ENCODE measurements at places on chromosomes 1 and 21. TPM values are rescaled to one million over a fixed set of nuclear protein-coding genes. Genes with fewer than 3 reads are reported as not detected.

The OVAAL gene
- total RNA-seq, result not detected

The LIX1L gene
- total RNA-seq, result 20.3 TPM

DNA sequence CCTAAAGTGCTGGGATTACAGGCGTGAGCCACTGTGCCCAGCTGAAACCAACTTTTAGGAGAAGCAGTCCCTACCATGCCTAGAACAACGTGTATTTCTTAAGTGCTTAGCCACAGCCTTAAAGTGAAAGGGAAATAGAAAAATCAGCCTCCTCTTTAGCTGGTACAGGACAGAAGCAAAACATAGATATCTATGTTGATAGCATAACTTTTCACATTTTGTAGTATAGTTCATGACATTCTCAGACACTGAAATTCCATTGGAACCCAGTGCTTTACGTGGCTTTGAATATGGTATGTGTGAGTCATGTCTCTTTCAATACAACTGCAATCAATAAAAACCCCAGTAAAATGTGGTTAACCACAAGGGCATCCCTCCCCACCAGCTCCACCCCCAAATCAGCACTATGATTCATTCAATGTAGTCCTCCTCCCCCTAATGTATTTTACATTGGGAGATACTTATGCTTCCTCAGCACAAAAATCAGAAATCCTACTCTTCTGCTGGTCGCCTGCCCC lies 32.1 kb downstream of the TGFB2 start:
- no peak for DNase-seq

DNA sequence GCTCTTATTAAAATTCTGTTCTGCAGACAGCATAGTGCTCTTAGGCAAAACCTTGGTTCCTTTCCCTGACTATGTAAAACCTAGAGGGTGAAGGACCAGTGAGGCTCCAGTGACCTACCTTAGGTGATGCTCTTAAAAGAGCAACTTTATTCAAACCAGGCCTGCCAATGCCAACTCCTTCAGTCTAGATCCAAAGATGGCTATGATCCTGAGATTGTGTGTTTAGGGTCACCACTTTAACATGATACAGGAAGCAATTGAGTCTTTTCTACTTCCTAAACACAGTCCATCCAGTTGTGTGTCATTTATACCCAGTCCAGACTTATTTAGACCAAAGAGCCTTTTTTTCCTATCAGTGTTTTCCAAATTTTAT lies 10.8 kb downstream of the MCL1 start:
- no peak for DNase-seq

GRCh38 chr1:36203554-36204346 lies 20.5 kb upstream of the THRAP3 start:
- DNase-seq, result no peak
